ENCODE measurements at places on chromosomes 5 and 9.

DNA sequence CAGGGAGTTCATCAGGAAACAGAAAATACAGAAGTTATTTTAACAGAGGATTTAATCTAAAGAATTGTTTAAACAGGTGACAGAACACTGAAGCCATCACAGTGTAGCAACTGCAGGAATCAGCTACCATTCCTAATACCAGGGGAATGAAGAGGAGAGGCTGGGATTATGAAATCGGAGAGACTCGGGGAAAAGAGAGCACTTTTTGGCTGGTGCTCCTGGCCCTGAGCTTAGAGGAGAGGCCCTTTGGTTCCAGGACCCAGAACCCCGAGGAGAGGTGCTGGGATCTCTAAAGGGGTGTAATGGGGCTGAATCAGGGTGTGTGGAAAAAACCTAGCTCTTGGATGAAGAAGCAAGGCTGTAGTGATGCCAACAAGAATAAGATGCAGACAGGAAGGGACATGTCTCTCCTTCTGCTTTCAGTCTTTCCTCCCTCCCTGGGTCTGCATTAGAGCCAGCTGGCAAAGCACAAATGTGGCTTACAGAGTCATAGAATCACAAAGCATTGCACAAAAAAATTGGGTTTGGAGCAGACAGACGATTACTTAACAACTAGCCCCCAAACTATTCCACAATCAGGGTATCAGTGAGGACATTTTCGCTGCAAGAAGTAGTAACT is 11.6 kb upstream of the SFXN1 start:
- DNase-seq = no peak

DNA sequence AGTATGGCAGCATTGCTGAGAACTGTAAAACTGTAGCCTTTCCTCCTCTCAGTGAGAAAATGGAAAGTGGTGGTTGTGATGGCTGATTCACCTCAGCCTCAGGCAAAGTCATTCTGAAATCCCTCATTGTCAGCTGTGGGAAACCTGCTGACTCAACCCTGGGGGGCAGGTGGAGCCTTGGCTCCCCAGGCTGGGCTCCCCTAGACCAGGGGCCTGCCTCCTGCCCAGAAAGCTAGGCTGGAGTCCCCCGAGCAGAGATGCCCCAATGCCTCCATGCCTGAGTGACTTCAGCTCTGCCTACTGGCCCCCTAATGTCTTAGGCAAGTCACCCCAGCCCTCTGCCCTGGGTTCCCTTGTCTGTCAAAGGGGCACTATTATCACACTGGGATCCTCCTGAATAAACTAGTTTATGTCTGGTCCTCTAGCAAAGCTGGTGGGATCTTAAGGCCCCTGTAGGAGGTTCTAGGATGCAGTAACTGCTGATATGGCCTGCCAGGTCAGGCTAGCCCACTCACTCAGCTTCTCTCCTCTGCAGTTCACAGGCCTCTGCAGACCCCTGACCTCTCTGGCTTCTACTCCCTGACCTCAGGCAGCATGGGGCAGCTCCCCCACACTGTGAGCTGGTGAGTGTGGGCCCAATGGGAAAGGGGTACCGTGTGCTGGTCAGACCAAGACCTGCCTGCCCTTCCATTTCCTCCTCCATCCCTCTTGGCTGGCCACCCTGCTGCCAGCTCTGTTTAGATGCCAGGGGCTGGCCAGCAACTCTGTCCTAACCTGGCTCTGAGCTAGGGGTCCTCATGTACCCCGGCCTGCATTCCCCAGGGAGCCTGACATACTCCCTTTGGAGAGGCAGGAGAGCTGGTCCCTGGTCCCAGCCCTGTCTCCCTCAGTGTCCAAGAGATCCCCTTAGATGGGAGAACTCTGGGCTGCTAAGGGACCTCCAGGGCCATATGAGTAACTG is 24.2 kb downstream of the TCF7 start:
- peak; percentile 42 for DNase-seq

DNA sequence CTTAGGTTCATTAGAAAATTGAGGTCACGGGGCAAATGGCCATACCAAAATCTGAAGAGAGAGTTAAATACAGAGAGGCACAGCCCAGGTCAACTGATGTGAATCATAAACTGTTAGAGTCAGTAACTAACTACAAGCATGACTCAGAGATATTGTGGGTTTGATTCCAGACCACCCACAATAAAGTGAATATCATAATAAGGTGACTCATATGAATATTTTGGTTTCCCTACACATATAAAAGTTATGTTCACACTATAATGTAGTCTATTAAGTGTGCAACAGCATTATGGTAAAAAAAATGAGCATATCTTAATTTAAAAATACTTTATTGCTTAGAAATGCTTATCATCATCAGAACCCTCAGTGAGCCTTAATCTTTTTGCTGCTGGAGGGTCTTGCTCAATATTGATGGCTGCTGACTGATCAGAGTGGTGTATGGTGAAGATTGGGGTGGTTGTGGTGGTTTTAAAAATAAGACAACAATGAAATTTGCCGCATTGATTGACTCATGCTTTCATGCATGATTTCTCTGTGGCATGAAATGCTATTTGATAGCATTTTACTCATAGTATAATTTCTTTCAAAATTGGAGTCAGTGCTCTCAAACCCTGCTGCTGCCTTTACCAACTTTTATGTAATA is 53.1 kb upstream of the EDIL3 start:
- no peak for DNase-seq

GRCh38 chr9:33178972-33179697 is 12.0 kb upstream of the B4GALT1 start:
- no peak for DNase-seq

DNA sequence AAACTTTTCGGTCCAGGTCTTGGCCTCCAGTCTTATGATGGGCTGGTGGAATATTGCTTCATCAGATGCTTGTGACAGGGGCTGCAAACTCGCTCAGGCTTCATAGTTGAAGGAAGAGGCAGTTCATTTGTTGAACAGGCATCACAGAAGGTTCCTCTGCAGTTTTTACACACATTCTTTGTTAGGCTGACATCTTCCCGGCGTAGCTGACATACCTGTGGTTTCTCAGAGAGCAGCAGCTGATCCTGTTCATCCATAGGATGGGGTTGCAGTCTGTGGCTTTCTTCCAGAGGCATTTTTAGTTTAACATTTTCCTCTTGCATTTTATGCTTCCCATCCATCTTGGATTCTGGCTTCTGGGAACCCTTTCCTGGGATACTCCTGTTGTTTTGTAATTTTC is 1255.2 kb downstream of the EFNA5 start:
- DNase-seq = no peak

GRCh38 chr5:66912787-66913186 is 283.8 kb downstream of the CD180 start:
- no peak for DNase-seq

GRCh38 chr5:173554038-173554955 is 62.2 kb downstream of the BOD1 start:
- DNase-seq = no peak

GRCh38 chr5:78404682-78405293 is 44.4 kb downstream of the SCAMP1 start:
- DNase-seq = no peak

Measured in stimulated activated CD4-positive, alpha-beta T cell treated with anti-CD3 and anti-CD28 coated beads, Interleukin-1b, Interleukin-23, amount 100 ng/mL, for 1 hour (primary cell).